Stimulated activated CD4-positive, alpha-beta T cell treated with anti-CD3 and anti-CD28 coated beads, Interleukin-1b, Interleukin-23, amount 100 ng/mL, for 4 hours (primary cell): ENCODE measurements at places on chromosomes 13 and 19.

DNA sequence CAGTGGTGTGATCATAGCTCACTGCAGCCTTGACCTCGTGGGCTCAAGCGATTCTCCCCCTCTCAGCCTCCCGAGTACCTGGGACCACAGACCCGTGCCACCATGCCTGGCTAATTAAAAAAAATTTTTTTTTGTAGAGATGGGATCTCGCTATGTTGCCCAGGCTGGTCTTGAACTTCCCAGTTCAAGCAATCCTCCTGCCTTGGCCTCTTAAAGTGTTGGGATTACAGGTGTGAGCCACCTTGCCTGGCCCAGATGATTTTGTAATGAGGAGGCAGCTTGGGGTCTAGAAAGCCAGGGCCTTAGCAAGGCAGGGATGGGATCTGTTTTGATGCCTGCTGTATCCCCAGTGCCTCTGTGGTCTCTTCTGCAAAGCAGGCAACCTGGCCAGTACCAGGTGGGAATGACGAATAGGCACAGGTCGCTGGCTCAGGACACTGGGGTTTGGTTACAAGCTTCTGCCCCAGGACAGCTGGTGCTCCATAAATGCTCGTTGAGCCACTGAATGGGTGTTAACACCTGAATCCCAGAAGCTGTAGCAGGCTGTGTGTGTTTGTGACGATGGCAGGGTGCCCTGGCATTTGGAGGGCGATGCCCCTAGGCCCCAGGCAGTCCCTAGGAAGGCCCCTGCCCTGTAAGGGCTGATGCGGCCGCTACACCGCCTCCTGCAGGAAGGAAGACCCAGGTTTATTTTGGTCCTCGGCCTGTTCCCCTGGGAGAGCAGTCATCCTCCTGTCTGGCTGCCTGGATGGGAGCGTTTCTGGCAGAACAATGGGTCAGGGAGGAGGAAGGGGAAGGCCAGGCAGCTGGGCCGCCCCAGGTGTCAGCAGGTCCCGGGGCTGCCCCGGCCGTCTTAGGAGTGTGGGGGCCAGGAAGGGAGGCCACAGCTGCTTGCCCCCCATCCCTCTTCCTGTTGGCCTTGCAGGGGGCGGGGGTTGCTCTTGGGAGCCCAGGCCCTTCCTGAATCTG is 8.6 kb downstream of the TNFAIP8L1 start:
- DNase-seq = no peak

DNA sequence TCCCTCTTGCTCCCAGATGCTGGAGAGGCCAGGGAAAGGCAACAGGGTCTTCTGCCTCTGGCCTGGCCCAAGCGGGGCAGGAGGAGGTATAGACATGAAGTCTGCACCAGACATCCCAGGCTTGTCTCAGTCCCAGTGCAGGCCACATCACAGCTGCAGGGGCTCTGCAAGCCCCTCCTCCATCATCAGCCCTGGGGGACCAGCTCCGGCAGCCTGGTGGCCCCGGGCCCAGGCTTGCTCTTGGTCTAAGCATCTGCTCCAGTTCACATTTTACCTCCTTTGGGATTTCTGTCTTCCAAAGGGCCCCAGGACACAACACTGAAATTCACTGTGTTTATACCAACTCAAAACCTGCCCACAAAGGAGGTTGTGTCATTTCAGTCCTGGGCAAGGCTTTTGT is 359.4 kb downstream of the ZNF536 start:
- DNase-seq = no peak

DNA sequence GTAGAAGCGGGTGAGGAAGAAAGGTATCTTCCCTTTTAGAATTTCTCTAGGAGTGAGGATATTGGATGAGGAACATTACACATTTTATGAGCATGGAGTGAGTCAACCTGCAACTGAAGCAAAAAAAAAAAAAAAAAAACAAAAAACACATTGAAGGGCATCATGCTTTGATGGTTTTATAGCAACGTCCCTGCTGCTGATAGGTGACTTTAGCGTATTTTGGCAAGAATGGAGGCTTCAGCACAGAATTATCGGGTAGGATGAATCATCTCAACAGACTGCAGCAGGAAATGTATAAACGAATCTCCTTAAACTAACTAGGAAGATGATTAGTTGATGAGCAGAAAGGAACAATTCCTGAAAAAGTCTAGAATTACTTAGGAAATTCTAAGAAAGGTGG is 1359.6 kb upstream of the ATXN8OS start:
- no peak for DNase-seq

DNA sequence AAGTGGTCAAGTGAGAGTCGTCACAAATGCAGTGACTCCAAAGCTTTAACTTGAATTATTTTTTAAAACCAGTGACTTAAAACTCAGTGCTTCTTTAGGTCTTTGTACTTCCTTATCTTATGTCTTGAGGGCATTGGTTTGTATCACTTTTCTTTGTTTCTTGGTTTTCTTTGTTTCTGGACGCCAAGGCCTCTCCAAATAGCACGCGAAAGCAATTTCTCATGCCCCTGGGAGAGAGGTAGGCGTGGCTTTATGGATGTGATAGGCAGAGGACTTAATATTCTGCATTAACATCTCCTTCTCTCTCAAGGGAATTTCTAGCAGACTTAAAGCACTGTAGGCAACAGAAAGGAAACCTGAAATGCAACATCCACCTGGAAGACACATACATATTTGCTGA is 20.6 kb downstream of the UBE2L5 start:
- no peak for DNase-seq

DNA sequence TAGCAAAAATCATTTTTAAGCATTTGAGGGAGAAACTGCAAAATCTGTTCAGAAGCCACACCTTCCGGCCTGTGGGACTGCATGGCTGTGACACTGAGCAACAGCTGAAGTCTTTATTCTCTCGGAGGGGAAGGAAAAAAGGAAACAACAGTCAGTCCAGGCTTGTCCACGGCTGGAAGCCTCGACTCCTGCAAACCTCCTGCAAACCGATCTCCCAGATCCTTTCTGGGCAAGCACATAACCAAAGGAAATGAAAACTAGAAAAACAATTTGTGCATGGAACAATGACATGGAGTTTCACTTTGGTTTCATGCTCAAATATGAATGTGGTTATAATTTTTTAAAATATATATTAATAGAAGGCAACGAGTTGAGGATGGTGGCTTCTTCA is 1.0 kb downstream of the COL4A1 start:
- no peak for DNase-seq

GRCh38 chr19:5680084-5680436 is 256 bp downstream of the MICOS13 start:
- no peak for DNase-seq

DNA sequence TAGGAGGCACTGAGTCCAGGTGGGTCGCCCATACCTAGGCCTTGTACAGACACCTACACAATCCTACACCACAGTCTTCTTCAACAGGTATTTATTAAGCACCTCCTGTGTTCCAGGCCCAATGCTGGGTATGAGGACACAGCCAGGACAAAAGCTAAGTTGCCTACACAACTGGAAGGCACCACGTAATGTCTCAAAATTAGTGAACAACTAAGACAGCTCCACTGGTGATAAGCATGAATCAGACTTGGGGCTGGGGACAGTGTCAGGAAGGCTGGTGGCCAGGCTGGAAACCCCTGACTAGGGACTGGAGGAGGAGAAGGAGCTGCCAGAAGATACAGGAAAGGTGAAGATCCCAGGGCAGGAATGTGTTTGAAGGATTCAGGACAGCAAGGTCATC is 2.4 kb downstream of the SMIM24 start:
- no peak for DNase-seq

DNA sequence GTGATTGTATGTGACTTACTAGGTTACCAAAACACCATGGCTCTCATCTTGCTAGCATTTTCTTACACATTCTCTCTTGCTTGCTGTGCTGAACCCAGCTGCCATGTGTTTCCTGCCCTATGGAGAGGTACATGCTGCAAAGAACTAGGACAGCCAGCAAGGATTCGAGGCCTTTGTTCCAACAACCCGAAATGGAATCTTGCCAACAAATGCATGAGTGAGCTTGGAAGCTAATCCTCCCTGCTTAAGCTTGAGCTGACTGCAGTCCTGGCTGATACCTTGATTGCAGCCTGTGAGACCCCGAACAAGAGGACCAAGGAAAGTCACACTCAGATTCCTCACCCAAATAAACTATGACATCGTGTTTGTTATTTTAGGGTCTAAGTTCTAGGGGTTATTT is 651.2 kb downstream of the SLITRK6 start:
- DNase-seq = no peak

- DNase-seq = no peak
These were observed 11.2 kb upstream of the IL4I1 start for GRCh38 chr19:49907745-49908446.

DNA sequence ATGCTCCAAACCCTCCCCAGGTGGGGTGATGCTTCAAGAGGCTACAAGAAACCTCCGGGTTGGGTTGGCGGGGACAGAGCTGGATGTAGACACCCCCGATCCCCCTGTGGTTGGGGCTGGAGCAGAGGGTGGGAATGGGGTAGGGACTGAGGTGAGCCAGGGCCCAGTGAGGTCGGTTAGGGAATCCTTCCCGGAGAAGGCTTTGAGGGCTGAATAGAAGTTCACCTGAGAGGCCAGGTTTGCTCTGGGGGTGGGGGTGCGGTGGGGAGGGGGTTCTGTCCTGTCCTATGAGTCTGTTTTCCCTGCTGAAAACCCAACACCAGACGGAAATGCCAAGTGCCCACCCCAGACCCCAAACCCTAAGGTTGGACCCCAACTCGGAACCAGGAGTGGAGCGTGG is 69.1 kb downstream of the CELF5 start:
- DNase-seq = no peak

GRCh38 chr19:55101261-55101660 is 16.2 kb downstream of the PPP1R12C start:
- no peak for DNase-seq

DNA sequence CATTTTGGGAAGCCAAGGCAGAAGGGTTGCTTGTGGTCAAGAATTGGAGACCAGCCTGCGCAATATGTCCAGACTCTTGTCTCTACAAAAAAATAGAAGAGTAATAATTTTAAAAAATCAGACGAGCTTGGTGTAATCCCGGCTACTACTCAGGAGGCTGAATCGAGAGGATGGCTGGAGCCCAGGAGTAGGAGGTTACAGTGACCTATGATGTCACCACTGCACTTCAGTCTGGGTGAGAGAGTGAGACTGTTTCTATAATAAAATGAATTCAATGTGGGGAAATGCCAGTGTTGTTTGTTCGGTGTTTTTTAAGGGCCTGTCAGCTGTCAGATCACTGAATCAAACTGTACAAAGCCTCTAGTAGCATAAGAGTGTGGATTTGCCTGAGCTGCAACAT is 1.2 kb upstream of the FBXL3 start:
- no peak for DNase-seq

- no peak for DNase-seq
These were observed 1211.6 kb upstream of the PCDH20 start for GRCh38 chr13:62627226-62627625.

GRCh38 chr19:35856546-35857149 is at the start of gene KIRREL2:
KIRREL2 (plus strand) TSS chr19:35856911; CDS start chr19:35857120, 209 bp downstream.
- no peak for DNase-seq

- DNase-seq = no peak
These were observed 787.8 kb upstream of the PRR20A start for GRCh38 chr13:56352901-56353300.

GRCh38 chr19:57689750-57690149 is 8.0 kb downstream of the ZNF551 start:
- no peak for DNase-seq

DNA sequence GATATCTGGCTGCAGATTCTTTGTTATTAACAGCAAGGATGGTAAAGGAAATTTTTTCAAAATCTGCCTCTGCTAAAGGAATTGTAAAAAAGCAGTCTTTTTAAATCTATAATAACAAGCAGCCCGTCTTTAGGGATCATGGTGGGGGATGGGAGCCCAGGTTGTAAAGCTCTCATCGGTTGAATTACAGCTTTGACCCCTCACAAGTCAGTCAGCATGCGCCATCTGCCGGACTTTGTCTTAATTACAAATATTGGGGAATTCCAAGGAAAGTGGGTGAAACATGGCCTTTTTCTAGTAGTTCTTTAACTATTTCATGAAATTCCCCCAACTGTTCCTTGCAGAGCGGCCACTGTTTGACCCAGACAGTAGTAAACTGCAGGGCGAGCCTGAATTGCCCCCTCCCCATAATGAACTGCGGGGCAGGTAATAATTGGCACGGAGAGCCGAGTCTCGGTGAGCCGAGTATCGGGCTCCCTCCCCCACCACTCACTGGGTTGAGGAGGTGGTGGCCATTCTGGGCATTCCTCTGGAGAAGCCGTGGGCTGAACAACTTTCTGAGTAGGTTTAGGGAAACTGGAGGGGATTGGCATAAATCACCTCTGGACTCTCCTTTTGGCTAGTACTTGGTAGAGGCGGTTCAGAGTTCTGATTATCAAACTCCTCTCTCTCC is 11.6 kb downstream of the ZNF578 start:
- DNase-seq = no peak

- no peak for DNase-seq
These were observed 37.9 kb downstream of the KDM4B start for GRCh38 chr19:5006821-5007220.

DNA sequence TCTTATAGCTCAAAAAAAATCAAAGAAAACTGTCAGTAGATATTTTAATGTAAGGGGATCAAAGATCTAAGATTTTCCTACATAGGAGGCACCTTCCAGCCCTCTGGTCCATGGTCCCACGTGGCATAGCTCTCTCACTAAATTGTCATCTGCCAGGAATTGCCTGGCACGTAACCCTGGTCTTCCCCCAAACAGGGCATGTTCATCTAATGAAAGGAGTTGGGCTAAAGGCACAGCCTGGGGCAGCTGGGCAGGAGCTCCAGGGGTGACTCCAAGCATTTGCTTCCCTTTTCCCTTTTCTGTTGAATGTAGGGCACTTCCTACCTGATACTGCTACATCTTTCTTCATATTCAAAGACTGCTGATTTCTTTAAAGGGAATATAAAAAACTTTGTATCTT is 148.7 kb downstream of the COL4A1 start:
- DNase-seq = no peak

DNA sequence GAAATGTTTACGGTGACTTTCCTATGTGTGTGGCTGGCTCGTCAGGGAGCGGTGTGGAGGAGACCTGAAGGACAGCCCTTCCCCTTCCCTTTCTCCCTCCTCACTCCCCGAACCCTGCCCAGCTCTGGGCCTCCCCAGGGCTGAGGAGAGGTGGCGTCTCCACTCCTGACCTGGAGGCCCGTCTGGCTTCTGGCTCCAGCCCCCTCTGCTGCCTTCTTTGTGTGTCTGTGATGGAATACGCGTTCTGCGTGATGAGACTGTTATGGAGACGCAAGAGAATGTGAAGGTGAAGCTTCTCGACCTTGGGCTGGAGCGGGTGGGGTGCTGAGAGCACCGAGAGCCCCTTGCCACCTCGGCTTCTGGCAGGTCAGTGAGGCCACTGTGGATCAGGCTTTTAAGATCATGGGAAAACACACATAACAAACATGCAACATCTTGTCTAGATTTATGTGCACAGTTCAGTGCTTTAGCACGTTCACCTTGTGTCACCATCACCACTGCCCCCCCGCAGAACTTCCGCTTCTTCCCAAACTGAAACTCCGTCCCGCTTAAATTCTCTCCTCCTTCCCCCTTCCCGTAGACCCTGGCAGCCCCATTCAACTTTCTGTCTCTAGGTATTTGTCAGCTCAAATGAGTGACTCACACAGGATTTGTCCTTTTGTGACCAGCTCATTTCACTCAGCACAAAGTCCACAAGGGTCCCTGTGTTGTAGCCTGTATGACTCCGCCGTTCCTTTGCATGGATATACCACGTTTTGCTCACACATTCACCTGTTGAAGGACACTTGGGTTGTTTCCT is 24.7 kb downstream of the ATP11A start:
- no peak for DNase-seq
